Stimulated activated memory B cell treated with anti-CD40 and anti-IgM and Interleukin-4, amounts not matched to agents 10 μg/mL and 1 μg/mL and 100 μg/mL, for 72 hours (primary cell): ENCODE measurements at places on chromosomes 1 and 21.

DNA sequence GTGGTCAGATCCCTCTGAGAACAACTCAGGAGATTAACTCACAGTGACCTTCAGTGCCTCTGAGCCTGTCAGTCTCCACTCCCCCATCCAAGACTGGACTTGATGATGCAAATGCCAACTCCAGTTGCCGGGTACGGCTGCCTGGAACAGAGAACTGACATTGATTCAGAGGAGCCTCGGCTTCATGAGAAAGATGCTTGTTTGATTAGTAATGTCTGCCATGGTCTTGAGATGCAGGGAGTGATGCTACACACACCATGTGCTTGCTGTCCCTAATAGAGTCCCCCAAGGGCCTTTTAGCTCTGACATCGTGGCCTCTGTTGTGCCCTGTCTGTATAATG is 51.8 kb upstream of the LRP8 start:
- no peak for ATAC-seq

- ATAC-seq: no peak
These were observed 1242.1 kb downstream of the PLA2G4A start for GRCh38 chr1:188070848-188071247.

DNA sequence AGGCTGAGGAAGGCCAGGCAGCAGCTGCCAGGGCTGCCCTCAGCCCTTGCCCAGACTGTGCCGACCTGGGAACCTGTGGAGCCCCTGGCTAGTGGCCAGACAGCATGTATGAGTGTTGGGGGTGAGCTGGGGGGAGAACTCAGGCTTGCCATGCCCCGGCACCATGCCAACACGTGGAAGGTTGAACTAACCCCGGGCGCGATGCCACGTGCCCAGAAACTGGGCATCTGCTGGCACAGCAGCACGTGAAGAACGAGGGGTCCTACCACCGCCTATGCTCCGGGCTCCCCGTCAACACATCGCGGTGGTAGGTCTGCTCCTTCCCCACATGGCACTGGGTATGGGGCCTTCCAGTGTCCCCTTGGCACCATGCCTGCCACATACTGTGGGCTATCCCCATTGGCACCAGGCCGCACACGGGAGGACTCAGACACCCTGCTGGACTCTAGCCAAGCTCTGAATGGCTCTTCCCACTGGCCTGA is 68.7 kb downstream of the CASZ1 start:
- ATAC-seq: no peak

GRCh38 chr1:167981933-167982332 is 45.1 kb upstream of the MPC2 start:
- ATAC-seq: no peak

DNA sequence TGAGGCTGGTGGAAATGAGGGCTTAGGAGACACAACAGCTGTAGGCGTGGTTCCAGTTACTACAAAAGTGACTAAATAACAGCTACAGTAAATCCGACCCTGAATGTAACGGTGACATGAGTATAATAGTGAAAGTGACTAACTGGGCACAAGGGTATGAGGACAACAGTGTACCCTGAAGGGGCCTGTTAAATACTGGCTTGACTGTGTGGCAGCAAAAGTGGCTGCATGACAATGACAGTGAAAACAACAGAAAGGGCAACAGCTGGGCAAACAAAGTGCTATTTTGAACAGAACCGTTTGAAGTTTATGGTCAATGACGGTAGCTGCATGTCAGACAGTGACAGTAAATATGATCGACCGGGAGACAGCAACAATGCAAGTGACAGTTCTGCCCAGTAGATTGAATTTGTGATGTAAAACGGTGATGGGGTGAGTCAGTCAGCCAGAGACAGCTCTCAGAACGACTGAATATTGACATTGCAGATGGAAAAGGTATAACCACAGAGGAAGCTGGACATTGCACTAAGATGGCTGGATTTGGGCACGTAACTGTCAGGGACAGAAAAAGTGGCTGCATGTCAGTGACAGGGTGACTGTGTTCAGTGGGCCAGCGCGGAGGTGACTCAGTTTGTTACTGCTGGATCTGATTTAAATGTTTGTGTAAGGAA is 1.2 kb upstream of the ZBTB40 start:
- no peak for ATAC-seq

DNA sequence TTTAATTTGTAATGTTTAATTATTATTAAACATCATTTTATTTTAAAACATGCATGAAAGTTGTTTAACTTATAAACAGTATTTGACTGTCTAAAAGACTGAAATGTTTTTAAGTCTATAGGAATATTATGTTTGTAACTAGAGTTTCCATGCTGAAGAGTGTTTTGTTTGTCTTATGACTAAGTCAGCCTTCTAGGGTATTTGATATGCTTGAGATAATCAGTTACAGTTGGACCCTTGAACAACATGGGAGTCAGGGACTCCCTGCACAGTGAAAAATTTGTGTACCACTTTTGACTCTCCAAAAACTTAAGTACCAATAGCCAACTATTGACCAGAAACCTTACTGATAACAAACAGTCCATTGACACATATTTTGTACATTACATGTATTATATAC is 45.5 kb upstream of the KANK4 start:
- no peak for ATAC-seq

- ATAC-seq: no peak
These were observed 43.0 kb upstream of the RAP1A start for GRCh38 chr1:111576547-111576946.

DNA sequence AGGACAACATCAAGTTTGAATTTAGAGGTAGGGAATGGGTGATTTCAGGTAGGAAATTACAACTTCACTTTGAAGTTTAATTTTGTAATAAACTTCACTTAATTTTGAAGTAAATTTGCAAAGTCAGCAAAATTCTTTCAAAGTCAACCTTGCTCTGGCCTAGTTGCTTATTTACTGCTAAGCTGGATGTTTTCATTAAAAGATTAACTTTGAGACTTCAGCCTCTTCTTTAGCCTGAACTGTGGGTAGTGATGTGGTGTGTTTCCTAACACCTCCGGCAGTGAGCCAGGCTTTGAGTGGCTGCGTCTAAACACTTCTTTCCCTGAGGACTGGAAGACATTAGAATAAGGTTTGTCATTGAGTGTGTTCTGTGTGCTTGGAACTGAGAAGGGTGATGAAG is at the start of gene HAO2:
Gene HAO2, plus strand, starts transcription at position 232 of the 400 bp plus-strand sequence. CDS start 12,301 bp downstream, outside the sequence.
- ATAC-seq: no peak

- no peak for ATAC-seq
These were observed 5.1 kb downstream of the KRTAP22-1 start for GRCh38 chr21:30605968-30606367.
